ENCODE measurements at places on chromosomes 1 and 21.
A peak's percentile ranks its signal among the peaks of the same experiment; 100 is the strongest.

DNA sequence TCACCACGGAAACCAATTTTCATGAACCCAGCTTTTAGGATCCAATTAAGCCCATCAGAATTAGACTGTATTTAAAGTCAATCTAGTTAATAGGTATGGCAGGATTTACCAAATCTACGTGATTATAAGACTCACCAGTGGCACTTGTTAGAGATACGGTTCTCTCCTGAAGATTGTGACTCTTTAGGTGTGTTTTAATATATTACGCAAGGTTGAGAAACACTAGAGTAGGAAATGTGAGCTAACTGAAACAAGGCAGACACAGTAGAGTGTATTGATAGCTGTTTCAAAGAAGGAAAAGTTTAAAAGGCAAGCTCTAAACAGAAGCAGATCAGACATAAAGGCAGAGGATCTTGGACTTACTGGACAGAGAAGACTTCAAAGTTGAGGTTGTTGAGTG, 11.2 kb upstream of the RPE65 start:
- no peak for DNase-seq

- peak; percentile 55 for DNase-seq
Observed at GRCh38 chr21:29342363-29342957, 43.7 kb downstream of the BACH1 start.

- no peak for DNase-seq
Observed at GRCh38 chr1:242405947-242406346, 118.5 kb downstream of the PLD5 start.

- DNase-seq = no peak
Observed at GRCh38 chr1:50424884-50425375, 1.7 kb upstream of the DMRTA2 start.

DNA sequence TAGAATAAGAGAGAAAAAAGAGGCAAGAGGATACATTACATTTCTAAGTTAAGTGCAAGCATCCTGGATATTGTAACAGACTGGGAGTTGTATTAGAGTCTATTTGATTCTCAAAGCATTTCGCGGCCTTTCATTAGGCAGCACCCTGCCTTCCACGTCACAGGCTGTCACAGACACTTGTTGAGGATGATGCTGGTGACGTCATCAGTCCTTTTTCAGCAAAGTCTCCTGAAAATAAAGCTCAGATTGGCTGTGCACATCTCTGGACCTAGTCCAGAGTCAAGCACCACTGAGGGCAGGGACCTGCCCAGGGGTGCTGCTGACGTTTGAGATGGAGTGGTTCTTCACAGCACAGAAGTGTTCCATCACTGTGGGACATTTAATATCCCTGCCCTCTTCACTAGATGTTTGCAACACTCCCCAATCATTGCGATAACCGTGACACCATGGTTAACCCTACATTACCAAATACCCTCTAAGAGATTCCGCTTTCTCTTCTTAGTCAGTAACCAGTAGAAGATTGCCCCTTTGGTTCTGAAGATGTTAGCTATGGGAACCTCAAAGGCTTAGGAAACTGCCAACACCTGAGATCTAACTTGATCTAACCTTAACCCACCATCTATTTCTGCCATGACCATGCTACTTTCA, 72.7 kb upstream of the F3 start:
- DNase-seq = no peak

DNA sequence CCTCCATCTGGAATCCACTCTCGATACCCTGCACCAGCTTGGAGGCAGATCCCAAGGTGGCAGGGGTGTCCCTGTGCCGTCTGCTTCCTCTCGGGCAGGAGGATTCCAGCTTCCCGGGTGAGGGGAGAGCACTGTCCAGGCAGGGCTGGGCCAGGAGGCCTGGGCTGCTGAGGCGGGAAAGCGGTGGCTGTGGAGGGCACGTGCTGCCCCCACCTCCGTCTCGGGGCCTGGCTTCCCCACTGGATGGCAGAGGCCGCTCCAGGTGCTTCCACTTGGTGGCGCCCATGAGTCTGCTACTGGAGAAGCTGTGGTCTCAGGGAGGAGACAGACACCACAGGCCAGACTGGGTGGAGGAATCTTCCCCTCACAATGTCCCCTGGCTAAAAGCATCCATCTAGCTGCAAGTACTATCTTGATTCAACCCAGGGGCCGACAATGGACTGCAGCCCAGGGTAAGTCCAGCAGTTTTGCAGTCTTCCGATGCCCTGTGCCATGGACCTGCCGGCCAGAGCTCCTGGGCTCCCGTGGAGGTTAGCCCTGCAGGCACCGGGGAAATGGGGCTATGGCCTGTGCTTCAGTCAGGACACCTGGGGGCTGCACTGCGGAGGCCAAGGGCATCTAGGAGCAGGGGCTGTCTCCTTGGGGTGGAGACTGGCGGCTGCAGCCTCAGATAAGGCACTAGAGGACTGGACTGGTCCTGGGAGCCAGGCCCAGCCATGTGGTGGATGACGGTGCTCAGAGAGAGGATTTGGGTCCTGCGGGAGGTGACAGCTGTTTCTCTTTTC, 41.3 kb upstream of the EIF4G3 start:
- peak; percentile 62 for DNase-seq

DNA sequence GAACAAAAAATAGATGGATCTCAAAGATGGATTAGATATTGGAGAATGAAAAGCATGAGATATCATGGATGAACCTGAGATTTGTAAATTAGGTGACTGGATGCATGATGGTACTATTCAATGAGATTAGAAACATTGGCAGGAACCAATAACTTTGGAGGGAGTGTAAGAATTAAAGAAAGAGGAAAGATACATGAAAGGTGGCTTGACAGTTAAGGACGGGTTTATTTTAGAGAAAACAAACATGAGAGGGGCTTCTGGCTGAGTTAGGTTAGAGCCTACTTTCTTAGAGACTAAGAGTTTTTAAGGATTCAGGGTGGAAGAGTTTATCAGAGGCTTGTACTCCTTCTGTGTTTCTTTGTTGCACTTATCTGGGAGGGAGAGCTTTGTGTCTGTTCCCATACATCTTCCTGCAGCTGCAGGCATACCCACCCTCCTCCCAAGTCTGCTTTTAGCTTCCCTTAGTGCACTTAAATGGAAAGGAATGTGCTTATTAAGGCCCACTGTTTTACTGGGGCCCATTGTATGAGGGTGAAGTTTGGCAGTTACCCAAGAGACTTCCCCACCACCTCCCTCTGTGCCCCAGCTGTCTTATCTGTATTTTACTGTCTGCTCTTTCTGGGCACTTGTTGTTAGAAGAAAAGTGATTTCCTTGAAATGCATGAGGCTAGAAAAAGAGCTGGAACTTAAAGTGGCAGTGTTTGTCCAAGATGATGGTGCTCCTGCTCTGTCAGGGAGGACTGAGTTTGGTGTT, 26.1 kb upstream of the CR2 start:
- no peak for DNase-seq

DNA sequence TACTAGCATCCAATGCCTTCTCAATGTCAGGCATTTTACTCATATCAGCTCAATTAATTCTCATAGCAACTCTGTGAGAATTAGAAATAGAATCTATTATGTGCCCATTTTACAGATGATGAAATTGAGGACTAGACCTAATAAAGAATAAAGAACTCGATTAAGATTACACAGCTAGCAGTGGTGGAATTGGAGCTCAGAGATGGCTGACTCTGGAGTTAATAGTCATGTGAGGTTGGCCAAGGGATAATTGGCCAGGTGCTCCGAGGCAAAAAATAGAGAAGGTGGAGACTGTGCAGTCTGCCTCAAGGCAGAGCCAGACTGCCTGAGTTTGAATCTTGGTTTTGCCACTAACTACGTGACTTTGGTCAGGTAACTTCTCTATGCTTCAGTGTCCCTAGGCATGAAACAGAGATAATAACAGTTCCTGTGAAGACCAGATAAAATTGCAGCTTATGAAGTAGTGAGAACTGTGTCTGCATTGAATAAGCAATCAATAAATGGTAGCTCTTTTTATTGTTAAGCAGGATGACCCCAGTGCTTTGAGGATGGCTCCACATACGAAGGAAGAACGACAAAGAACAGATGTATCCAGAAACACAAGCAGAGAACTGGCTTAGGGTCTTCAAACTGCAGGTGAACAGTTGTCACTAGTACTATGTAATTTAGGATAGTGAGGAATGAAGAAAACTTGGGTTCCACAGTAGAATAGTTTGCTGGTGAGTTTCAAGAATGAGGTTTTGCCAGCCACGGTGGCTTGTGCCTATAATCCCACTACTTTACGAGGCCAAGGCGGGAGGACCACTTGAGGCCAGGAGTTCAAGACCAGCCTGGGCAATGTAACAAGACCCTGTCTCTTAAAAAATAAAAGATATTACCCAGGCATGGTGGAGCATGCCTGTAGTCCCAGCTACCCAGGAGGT, 6.9 kb upstream of the CCSAP start:
- no peak for DNase-seq
